CD4-positive, alpha-beta T cell treated with Interleukin-6 at 100 ng/mL for 8 hours (primary cell): ENCODE measurements at places on chromosomes 12 and 14.

GRCh38 chr12:88044035-88044434 lies 14.8 kb upstream of the C12orf50 start:
- no peak for DNase-seq

- no peak for DNase-seq
These were observed 18.7 kb upstream of the CPM start for GRCh38 chr12:68951652-68952051.

GRCh38 chr12:9792185-9792900 lies 31.6 kb upstream of the CD69 start:
- no peak for DNase-seq

DNA sequence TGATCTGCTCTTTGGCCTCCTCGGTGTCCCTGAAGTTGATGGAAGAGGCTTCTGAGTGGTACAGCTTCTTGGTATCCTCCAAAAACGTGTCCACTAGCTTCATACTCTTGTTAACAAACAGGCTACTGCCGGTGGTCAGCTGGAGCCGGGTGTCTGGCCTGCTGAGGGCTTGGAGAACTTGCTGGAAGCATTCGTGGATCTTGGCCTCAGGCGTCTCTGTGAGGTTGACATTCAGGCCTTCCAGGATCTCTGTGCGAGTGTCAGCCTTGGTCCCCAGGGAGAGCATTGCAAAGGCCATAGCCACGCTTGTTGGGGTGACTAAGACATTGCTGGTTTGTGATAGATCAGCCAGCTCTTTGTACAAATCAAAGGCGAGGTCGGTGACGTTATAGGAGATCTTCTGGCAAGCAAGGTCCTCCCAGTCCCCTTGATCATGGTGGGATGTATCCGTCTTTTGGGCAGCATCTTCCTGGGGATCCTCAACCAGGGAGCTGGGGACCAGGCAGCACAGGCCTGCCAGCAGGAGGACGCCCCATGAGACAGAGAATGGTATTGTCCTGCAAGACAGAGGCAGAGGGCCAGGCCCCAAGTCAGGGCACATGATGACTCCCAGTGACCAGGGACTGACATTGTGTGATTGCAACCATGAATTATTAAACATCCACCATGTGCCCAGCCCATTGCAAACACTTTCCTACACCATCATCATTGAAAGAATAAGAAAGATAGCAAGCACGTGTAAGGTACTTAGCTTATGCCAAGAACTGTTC lies 22.1 kb downstream of the SERPINA1 start:
- DNase-seq, result no peak

DNA sequence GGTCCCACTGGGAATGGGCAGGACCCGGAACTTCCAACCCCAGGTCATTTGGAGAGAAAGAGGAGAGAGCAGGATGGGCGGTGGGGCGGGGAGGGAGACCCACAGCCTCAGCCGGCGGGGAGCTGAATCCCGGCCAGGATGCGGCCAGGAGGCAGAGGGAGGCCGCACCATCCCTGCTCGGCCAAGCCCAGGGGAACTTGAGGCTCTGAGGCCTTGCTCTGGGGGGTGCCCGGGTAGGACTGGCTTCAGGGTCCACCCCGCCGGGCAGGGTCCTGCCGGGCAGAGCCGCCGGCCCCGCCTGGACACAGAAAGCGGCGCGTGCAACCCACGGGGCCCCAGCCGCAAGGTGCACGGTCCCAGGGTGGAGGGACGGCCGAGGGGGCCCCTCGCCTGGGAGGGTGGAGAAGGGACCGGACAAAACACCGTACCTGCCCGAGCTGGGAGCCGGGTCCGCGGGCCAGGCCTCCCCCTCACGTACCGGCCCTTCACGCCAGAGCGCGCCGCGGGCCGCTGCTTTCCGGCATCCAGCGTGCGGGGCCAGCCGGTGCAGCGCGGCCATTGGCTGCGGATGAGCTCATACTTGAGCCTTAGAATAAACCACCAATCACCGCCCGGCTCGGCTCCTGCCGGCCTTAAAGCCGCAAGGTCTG lies at the start of gene RPS6KL1:
Gene RPS6KL1, minus strand, starts transcription at position 509 of the 650 bp plus-strand sequence. CDS start 1,719 bp downstream, outside the sequence.
- peak; percentile 50 for DNase-seq

GRCh38 chr12:75746621-75747020 lies 235.2 kb upstream of the KRR1 start:
- DNase-seq, result no peak

- DNase-seq, result no peak
These were observed 1.8 kb downstream of the PARP11 start for GRCh38 chr12:3871356-3871755.

GRCh38 chr14:95406756-95407277 lies 87.1 kb upstream of the CLMN start:
- no peak for DNase-seq

DNA sequence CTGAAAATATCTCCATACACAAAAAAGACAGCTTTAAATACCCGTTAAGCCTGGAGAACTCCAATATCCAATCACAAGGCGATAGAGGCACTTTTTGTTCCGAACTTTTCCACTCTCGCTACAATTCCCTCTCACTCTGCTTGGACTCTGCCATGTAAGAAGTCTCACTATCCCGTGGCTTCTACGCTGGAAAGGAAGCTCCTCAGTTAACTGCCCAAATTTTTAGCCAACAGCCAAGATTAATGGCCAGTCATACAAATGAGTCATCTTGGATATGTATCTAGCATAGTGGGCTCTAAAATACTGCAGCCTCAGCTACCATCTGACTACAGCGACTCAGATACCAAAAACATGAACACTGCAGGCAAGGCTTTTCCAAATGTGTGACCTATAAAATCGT lies 45.5 kb upstream of the RERGL start:
- DNase-seq, result no peak

- DNase-seq, result no peak
These were observed 167.9 kb downstream of the PRKD1 start for GRCh38 chr14:29759521-29760340.

- DNase-seq, result no peak
These were observed 11.1 kb upstream of the FBRSL1 start for GRCh38 chr12:132478845-132479244.

GRCh38 chr14:82362452-82362851 lies 828.8 kb upstream of the SEL1L start:
- DNase-seq, result no peak

DNA sequence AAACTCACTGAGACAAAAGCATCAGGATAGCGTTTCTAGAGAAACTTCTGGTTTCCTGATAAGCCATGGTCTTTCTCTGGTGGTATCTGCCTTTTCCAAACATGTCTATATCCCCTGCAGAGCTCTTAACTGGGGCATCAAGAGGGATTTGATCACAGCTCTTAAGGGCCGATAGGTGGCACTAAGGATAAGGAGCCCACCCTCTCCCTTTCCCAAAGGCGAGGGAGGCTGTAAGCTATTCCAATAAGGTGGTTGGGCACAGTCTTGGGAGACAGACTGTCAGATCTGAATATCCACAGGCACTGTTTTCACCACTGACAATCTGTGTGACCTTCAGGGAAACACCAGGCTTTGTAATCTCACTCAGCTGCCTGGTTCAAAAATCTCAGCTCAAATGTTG lies 206.0 kb downstream of the ADGRD1 start:
- no peak for DNase-seq

DNA sequence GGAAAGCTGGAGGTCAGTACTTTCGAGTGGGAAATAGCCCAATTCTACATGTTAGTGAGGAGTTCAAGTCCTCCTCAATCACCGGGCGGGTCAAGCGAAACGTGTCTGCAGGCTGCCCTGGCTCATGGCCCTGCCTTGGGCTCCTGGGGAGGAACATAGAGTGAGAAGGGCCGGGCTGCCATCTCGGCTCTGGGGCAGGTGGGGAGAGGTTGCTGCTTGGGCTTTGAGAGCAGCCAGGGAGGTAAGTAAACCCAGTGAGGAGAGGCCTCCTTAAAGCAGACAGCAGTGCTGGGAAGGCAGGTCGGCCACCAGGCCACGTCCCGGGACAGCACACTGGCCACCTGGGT lies 32.0 kb upstream of the UBC start:
- no peak for DNase-seq

- DNase-seq, result no peak
These were observed 8.4 kb upstream of the ERGIC2 start for GRCh38 chr12:29389295-29389919.

- DNase-seq, result no peak
These were observed 113.8 kb upstream of the FOXG1 start for GRCh38 chr14:28652782-28653181.

- DNase-seq, result no peak
These were observed 409.0 kb upstream of the PDE3A start for GRCh38 chr12:19959353-19959752.

DNA sequence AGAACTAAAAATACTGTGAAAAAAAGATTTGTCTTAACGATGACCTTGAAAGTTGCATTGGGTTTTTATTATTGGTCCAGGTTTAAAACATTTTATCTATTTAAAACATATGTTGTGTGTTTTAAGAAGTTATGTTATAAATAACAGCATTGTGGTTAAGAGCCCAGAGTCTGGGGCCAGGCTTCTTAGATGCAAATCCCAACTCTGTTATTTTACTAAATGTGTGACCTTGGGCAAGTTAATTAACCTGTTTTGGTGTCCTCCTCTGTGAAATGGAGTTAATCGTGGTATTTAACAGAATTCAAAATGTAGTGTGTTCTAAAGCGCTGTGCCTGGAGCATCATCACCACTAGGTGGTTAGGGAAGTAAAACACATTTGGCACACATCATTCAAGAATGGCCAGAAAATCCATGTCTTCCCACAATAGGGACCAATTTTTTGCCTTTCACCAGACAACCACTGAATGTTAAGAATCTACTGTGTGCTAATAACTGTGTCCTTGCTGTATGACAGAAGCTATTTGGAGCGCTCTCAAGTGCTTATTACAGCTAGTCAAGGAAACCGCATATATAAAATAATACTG lies 133.3 kb downstream of the MON2 start:
- DNase-seq, result no peak

- no peak for DNase-seq
These were observed 30.3 kb upstream of the SMOC1 start for GRCh38 chr14:69848903-69849391.

DNA sequence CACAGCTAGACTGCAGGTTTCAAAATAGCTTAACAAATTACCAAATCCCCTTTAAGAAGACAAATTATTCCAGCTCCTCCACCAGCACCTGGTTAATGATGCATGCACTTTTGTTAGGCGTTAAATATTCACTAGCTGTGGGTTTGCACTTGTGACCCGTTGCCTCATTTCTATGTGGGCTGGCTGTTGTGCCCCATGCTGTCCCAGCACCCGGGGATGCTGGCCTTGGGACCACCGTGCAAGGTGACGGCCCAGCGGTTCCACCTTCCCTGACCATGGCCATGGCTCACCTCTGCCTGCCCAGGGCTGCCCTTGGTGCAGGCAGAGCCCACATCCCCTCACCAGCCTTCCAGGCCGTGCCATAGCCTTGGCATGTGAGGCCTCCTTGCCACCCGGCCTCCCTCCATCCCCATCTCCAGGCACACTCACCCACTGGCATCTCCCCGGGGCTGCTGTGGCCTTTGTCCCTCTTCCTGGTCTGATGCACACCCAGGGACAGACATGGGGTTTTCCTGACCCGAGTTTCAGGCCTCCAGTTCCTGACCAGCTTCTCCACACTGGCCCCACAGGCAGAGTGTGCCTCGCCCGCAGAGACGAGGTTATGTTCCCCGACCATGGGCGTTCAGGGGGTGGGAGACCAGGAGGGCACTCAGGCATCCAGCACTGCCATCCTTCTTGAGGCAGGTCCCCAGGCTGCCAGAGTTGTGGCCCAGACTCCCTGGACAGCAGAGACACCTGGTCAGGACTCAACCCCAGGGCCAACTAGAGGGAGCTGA lies 20.3 kb upstream of the C14orf180 start:
- no peak for DNase-seq

GRCh38 chr14:50272498-50272897 lies 39.5 kb downstream of the L2HGDH start:
- DNase-seq, result no peak

GRCh38 chr12:67692135-67692534 lies 43.6 kb downstream of the DYRK2 start:
- no peak for DNase-seq

- no peak for DNase-seq
These were observed 5.7 kb upstream of the SYNE3 start for GRCh38 chr14:95522116-95522515.

DNA sequence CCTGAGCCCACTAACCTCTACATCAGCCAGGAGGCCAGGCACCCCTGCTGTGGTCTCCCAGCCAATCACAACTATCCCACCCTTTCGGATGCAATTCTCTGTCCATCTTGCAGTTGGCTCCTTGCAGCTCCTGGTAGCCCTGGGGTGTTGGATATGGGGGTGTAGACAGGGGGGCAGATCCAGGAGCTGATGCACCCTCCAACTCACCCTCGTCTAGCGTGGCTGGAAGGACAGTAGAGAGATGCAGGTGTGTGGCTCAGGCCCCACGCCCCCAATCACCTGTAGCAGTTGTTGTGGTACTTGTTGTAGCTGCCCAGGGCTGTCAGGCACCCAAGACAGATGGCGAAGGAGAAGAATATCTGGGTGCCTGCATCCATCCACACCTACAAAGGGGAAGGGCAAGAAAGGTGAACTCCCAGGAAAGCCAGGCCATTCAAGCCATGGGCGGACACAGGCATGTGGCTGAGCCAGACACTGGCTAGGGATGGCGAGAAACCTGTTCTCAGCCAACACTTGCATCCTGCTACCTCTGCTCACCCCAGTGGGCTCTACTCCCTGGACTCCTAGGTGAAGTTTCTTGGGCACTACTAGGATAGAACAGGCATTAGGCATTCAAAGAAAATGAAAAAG lies 13.4 kb upstream of the SLC6A12 start:
- DNase-seq, result no peak

GRCh38 chr12:59151243-59151642 lies 230.9 kb upstream of the LRIG3 start:
- DNase-seq, result no peak

GRCh38 chr12:32264961-32265360 lies 134.4 kb upstream of the FGD4 start:
- DNase-seq, result no peak

- DNase-seq, result no peak
These were observed 15.8 kb downstream of the C1R start for GRCh38 chr12:7076493-7076892.

DNA sequence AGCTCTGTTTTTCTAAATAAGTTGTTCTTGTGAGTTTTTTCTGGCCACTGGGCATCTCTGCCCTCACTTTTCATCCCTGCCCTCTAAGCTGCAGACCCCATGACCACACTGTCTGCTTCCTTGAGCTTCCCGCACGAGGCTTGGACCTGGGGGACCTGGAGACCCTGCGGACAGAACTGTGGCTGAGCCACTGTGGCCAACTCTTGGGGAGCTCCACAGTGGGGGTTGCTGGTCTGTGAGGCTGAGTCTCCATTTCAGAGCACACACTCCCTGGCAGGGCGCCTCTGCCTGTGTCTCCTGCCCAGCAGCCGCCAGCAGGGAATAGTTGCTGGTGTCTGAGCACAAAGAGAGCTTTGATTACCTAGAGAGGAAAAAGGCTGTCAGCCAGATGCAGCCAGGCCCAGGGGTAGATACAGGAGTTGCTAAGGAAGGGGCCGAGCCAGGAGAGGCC lies 13.1 kb upstream of the RIN3 start:
- DNase-seq, result no peak

DNA sequence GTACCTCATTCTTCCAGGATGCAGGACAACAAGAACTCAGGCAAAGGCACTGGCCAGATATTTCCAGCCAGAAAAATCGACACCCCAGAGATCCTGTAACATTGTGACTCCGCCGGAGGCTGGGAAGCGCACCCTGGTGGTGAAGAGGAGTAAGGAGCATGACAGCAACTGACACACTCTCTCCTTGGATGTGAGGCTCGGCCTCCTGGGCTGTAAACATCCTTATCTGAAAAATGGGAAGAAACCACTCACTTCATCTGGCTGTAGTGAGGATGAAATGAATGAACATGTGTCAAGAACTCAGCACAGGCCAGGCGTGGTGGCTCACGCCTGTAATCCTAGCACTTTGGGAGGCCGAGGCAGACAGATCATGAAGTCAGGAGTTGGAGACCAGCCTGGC lies 27.5 kb downstream of the TCHP start:
- peak; percentile 24 for DNase-seq
